Activated CD4-positive, alpha-beta T cell treated with anti-CD3 and anti-CD28 coated beads, Interleukin-10, Interleukin-2, amounts not matched to agents 100 ng/mL and 50 ng/mL, durations not matched to agents 16 hours and 8 hours (primary cell): ENCODE measurements at places on chromosomes 7 and 10.
A peak's percentile ranks its signal among the peaks of the same experiment; 100 is the strongest.

GRCh38 chr10:35875016-35875676 is 233.1 kb upstream of the FZD8 start:
- DNase-seq = no peak

DNA sequence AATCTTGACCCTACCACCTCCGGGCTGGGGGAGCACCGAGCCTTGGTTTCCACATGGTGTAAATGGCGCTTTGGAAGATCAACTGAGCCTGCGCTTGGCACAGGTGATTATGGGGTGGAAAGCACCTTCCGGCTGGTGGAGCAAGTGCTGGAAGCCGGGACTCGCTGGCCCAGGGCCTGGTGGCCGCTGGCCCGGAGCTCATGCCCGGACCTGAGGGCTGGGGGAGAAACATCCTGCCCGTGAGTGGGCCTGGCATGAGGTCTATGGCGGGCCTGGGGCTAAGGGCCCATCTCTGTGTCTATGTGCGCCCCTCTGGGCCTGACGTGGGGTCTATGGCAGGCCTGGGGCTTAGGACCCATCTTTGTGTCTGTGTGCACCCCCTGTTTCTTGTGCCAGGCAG is 14.2 kb upstream of the LFNG start:
- no peak for DNase-seq

- DNase-seq = no peak
Measured at GRCh38 chr7:150332852-150333635, 8.4 kb downstream of the RARRES2 start.

DNA sequence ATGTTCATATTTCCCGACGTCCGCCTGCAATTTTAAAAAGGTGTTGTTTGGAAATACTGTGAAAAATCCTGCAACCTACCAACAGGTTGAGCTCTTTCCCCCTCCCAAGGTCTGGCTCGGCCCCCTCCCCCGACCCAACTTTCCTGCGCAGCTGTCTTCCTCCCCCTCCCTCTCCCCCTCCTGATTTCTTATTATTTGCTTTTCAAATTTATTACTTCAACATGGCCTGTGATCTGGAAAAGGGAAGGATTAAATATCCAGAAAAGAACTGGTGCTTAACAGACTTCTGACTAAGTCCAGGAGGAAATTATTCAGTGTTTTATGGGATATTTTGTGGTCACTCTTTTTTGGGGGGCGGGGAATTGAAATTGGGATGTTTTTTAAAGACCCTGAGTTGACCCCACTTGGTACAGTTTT is 2.4 kb downstream of the ARID5B start:
- no peak for DNase-seq

DNA sequence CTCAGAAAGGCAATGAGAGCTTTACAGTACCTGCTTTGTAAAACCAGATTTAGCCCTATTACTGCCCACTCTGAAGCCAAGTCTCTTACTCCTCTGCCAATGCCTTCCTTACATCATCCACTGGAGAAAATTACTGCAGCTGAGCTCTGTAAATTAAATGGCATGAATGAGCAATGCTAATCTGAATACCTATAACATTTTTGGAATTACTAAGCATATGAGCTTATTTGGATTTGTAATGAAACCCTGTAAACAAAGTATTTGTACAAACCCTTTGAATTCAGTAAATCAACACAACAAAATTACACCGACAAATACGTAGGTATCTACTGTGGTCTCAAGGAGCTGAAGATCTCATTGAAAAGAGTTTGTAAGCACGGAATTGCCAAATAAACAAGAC is 12.1 kb upstream of the CCNY start:
- no peak for DNase-seq

- DNase-seq = no peak
Measured at GRCh38 chr7:114414156-114415063, at the start of gene FOXP2. TSS of gene FOXP2 (plus strand) at chr7:114414815. CDS start at chr7:114426512, 11,697 bp downstream.

DNA sequence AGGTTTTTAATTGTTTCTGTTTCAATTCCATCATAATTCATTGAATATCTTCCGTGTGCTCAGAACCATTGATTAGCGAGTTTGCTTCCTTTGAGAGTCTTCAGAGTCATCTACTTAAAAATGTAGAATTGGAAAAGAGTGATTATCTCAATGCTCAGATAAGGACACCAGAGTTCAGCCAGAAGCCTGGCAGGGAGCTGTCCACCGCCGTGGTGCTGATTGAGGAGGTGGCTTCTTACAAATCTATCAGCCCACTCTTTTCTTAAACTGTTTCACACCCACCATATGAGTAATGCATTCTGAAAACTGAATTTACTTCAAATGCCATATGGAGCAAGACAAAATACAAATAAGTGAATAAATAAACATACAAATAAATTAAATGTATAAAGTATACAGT is 79.3 kb downstream of the INSYN2A start:
- DNase-seq = peak; percentile 22

DNA sequence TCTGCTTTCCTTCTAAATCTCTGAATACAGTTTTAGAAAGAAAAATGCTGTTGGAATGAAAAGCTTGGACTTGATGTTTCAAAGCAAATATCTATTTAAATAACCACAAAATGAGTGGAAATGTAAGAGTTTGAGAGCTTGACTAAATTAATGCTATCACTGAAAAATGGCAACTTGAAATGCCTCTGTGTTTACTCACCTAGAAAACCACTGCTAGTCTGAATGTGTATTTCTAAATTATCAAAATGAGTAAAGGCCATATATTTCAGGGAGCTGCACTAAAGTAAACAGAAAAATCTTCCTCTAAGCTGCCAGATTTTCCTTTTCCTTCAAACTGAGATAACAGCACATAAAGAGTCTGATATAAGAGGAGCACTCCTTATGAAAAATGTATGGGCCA is 87.9 kb downstream of the DPY19L1 start:
- DNase-seq = no peak

GRCh38 chr10:48809261-48809660 is 124.6 kb downstream of the WDFY4 start:
- DNase-seq = no peak

- no peak for DNase-seq
Measured at GRCh38 chr10:76998451-76998850, 639.2 kb downstream of the KCNMA1 start.

DNA sequence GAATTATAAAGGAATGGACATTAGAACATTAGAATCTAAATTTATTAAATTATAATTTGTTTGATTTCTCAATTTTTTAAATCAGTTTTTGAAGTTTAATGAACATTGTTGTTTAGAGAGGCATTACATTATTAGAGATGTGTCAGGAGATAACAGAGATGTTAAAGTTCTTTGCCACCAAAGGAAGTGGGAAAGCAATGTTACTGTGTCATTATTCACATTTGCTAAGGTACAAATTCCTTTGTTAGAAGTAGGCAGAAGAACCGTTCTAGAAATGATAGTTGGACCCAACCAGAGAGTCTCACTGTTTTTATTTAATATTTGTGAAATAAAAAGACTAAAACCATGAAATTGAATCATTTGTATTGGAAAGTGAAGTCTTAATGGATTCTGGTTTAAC is 92.9 kb downstream of the MDFIC start:
- no peak for DNase-seq
